ENCODE measurements at places on chromosomes 16 and 17.

DNA sequence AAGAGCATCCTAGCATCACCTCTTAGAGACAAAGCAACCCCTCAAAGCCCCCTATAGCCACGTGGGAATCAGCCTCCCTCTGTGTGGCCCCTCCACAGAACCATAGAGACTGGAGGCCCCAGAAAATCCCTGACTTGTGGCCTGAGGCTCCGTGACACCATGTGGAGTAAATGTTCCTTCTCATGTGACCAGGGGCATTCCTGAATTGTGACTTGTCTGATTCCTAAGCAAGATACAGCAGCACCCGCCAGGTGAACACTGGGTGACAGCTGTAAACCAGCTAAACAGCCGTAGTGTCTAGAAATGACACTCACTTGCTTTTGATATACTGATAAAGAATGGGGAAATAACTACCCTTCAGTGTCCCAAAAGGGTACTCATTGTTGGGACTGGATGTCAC, 79.0 kb downstream of the DYNLRB2 start:
- no peak for DNase-seq

DNA sequence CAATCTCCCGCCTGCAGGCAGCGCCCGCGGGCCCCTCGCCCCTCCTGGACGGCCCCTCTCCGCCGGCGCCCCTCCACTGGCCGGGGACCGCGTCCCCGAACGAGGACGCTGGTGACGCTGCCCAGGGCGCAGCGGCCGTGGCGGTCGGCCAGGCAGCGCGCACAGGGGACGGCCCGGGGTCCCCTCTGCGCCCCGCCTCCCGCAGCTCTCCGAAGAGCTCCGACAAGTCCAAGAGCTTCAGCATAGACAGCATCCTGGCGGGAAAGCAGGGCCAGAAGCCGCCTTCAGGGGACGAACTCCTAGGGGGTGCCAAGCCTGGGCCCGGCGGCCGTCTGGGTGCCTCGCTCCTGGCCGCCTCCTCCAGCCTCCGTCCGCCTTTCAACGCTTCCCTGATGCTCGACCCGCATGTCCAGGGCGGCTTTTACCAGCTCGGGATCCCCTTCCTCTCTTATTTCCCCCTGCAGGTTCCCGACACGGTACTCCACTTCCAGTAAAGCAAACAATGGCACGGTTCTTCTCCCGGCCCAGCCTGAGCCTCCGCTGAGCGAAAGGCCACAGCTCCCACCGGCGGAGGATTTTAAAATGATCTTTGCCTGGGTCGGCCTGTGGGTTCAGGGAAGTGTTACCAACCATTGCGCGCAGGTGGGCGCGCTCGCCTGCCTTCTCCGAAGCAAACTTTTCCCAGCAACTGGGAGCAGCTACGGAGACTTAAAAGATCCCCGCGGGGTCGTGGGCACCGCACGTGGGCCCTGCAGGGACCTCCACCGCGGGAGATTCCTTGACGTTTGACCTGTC, 1.1 kb downstream of the FOXL1 start:
- no peak for DNase-seq

GRCh38 chr17:35224436-35224835, 18.4 kb upstream of the SLFN5 start:
- DNase-seq = no peak

- no peak for DNase-seq
Measured at GRCh38 chr16:11674818-11675560, 6.7 kb downstream of the SNN start.

- DNase-seq = no peak
Measured at GRCh38 chr17:21061158-21061835, 18.5 kb upstream of the USP22 start.

GRCh38 chr16:87948735-87949070, 2.5 kb upstream of the BANP start:
- no peak for DNase-seq

DNA sequence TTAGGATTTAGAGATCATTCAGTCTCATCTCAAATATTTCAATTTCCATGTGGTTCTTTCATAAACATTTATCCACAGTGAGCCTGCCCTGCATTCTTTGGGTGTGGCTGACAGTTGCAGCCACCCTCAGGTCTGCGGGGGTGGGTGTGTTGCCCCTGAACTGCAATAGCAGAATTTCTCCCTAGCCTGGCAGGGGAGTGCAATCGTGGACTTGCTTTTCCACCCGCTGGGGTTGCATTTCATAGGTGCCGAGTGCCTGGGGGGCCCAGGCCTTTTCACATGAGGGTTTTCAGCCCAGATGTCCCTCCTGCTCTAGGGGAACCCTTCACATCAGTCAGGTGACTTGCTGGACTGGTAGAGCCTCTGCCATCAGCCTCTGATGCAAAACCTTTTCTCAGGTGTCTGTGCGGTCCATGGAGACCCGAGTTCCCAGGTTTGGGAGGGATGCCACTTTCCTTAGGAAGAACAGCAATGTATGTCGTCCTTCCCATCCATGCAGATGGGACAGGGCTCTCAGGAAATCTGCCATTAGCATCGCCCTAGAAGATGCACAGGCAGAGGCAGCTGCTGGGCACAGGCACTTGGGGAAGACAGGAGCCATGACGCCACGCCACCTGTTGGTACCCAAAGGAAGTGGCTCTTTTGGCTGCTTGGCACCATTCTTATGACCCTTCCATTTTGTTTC, 2.4 kb upstream of the USP36 start:
- DNase-seq = no peak

DNA sequence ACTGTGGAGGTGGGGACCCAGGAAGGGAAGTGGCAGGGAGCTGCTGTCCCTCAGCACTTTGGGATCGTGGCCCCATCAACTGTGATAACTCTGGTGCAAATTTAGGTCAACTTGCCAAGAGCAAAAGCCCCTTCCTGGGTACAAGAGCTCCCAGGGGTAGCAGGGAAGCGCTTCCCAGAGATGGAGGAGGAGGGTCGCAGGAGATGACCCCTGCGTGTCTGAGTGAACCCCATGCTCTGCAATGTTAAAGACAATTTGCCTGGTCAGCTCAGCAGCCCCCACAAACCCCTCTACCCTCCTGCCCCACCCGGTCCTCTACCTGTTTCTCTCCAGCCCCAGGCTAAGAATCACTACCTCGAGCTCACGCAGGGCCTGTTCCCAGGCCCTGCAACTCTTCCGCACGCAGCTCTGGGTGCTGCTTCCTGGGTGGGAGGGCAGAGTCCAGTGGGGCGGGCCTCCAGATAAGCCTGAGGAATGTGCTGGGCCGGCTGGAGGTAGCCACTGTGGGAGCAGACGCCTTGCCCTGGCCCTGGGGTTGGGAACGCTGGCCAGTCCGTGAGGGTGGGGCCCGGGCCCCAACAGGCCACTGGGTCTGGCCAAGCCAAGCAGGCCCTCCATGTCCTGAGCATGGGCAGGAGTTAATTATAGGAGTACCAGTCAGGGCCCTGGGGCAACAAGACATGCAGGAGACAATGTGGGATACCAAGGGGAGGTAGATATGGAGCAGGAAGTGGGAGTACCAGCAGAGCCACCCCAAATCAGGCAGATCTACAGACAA, 6.1 kb downstream of the DOK4 start:
- DNase-seq = no peak

GRCh38 chr16:64358291-64358690, 763.6 kb downstream of the CDH11 start:
- no peak for DNase-seq

DNA sequence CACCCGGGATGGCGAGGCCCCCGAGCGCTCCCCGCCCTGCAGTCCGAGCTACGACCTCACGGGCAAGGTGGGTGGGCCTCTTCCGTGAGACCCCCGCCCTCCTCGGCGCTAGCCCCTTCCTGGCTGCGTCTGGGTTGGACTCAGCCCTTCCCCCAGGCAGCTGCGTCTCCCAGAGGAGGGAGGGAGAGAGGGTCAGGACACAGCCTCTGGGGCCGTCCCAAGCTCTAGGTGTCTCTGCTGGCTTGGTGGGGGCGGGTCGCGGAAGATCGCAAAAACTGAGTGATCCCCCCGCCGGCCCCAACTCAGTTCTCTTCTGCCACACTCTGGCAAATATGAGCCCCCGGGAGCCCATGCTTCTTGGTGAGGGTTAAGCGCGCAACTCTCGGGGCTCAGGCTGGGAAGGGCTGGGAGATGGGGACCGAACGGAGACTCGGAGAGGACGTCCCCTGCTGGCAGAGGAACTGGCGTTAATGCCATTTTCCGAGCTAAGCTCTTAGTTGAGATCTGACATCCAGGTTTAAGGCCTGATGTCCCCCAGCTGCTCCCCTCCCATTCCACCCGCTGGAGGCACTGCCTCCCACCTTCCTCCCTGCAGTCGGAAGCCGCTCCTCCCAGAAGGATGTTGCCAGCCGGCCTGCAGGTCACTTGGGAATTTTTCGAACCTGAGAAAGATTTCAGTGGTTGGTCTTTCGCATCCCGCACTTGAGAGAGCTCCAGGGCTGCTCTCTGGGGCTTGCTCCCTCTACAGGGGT, 419 bp downstream of the RAB37 start:
- DNase-seq = no peak
